ENCODE measurements at places on chromosomes 3 and 15. TPM values are rescaled to one million over a fixed set of nuclear protein-coding genes. Genes with fewer than 3 reads are reported as not detected.

DNA sequence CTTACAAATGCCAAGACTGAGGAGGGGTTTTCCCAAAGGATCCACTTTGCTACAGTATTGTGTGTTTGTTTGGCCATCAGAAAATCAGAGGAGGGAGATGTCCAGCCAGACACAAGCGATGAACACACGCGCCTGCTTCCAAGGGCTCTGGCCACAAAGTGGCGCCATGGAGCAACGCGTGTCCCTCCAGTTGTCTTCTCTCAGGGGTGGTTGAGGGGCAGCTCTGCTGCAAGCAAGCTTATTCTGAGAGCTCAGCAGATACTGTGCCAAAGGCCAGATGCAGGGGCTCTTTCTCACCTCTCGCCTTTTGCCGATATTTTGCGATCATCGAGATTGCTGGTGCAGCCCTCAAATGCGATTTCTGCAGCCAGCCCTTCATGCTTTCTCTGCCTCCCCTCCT is 88.9 kb upstream of the OSBPL11 start:
- no peak overlapping the region for H3K27ac ChIP-seq
- no peaks in the 10 kb centered on the region for H3K4me1 ChIP-seq
- DNase-seq: no peak
- H3K36me3 ChIP-seq: no peaks in the 10 kb centered on the region
- H3K27me3 ChIP-seq: no peaks in the 10 kb centered on the region
- no peak overlapping the region for H3K4me3 ChIP-seq

- no peak overlapping the region for H3K4me3 ChIP-seq
- peaks cover 26% of the 10 kb centered on the region for H3K4me1 ChIP-seq
- no peak for DNase-seq
- no peaks in the 10 kb centered on the region for H3K27me3 ChIP-seq
- peaks cover 11% of the 10 kb centered on the region for H3K36me3 ChIP-seq
Observed at GRCh38 chr3:73068419-73068818, 7.0 kb downstream of the EBLN2 start.

- H3K36me3 ChIP-seq: no peaks in the 10 kb centered on the region
- H3K27me3 ChIP-seq: peaks cover 17% of the 10 kb centered on the region
- no peak for DNase-seq
- H3K4me1 ChIP-seq: no peaks in the 10 kb centered on the region
- H3K4me3 ChIP-seq: no peak overlapping the region
Observed at GRCh38 chr3:185986198-185986777, 48.5 kb upstream of the TRA2B start.

DNA sequence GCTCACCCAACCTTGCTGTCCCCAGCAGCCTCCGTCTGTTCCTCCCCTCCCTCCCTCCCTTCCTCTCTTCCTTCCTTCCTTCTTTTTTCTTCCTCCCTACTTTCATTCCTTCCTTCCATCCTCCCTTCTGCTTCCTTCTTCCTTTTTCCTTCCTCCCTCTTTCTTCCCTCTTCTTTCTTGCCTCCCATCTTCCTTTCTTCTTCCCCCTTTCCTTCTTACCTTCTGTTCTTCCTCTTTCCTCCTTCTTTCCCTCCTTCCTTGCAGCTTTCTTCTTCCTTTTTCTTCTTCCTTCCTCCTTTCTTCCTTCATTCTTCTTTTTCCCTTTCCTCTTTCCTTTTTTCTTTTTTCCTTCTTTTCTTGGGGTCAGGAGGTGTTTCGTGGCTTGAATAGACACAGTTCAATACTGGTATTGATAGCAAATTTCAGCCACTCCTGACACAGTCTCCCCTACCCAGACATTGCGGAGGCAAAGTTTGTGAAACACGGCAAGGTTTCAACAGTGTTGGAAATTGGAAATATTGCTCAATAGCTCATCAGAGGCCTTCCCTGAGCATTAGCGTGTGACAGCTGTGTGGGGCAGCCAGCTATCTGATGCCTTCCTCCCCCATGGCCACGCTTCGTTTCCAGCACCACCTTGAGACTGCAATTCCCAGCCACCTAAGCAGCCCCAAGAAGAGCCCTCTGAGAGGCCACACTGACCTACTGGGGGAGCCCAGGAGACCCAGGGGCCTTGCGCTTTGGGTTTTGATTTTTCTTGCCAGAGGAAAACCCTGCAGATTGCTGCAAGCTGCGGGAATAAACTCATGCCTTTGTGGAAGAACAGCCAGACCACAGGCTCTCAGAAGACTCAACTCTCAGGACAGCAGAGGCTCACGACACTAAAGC is 82.2 kb downstream of the KLF15 start:
- no peak for DNase-seq
- H3K27me3 ChIP-seq: peaks cover 15% of the 10 kb centered on the region
- no peak overlapping the region for H3K27ac ChIP-seq
- no peaks in the 10 kb centered on the region for H3K36me3 ChIP-seq
- H3K4me3 ChIP-seq: no peak overlapping the region
- no peaks in the 10 kb centered on the region for H3K4me1 ChIP-seq

SLC22A13 gene
- 0.57 TPM for total RNA-seq

ANKUB1 gene
- not detected for total RNA-seq

All from activated naive CD8-positive, alpha-beta T cell treated with anti-CD3 and anti-CD28 coated beads, Interleukin-2, amount 10 ng/mL, durations not matched to agents 7 days and 5 days (primary cell).